ENCODE measurements at places on chromosomes 2 and 18.
A peak's percentile ranks its signal among the peaks of the same experiment; 100 is the strongest.

DNA sequence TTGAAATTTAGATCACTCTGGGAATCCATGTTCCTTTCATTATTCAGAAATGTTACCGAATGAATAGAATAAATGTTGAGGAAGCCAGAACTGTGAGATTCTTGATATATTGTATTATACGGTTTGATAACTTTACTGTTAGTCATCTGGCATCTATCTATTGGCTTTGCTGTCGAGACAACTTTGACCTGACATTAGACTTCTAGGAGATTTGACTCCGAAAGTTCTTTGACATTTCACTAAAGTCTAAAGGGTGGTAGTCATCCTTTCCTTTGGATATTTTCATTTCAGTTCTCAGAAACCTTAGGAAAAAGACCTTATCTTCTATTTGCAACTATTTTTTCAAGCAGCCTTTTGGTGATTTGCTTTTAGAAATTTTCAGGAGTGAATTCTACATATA, 1.9 kb downstream of the BMPR2 start:
- H3K4me1 ChIP-seq, result no peaks in the 10 kb centered on the region
- H3K27me3 ChIP-seq, result no peaks in the 10 kb centered on the region

DNA sequence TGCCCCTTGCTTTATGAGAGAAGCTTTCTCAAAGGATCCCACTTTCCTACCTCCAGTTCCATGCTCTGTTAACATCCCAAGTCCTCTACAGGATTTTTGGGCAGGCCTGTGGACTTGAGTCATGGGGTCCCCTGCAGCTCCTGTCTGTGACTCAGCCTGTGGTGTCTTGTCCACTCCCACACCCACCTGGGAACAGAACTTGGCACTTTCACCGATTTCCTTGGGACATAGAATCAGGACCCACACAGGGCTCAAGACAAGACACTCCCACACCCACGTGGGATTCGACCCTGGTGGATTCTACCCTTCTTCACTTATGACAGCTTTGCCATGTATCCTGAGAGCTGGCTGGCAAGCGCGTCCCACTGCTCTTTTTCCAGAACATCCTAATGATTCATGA, 30.7 kb upstream of the HDAC4 start:
- H3K4me1 ChIP-seq, result no peaks in the 10 kb centered on the region
- no peak overlapping the region for H3K27ac ChIP-seq
- H3K4me3 ChIP-seq, result no peak overlapping the region
- peaks cover 5% of the 10 kb centered on the region for H3K27me3 ChIP-seq
- no peaks in the 10 kb centered on the region for H3K36me3 ChIP-seq

GRCh38 chr2:2853346-2853745, 522.3 kb upstream of the MYT1L start:
- no peaks in the 10 kb centered on the region for H3K27me3 ChIP-seq
- H3K4me3 ChIP-seq, result no peak overlapping the region
- H3K36me3 ChIP-seq, result no peaks in the 10 kb centered on the region
- no peaks in the 10 kb centered on the region for H3K4me1 ChIP-seq
- no peak for DNase-seq

DNA sequence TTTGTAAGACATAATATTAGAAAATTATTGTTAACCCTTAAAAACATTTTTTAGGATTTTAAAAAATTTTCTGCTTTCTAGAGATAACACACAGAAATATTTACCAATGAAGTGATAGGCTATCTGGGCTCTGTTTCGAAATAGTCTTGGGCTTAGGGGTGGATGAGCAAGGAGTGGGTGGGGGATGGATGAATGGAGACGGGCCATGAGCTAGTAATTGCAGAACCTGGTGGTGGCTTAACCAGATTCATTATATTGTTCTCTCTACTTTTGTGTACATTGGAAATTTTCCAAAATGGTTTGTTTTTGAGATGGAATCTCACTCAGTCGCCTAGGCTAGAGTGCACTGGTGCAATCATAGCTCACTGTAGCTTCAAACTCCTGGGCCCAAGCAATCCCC, 89.6 kb downstream of the TCF7L1 start:
- DNase-seq, result no peak
- no peak overlapping the region for H3K4me3 ChIP-seq
- H3K27ac ChIP-seq, result no peak overlapping the region
- no peaks in the 10 kb centered on the region for H3K27me3 ChIP-seq
- H3K36me3 ChIP-seq, result no peaks in the 10 kb centered on the region
- no peaks in the 10 kb centered on the region for H3K4me1 ChIP-seq

DNA sequence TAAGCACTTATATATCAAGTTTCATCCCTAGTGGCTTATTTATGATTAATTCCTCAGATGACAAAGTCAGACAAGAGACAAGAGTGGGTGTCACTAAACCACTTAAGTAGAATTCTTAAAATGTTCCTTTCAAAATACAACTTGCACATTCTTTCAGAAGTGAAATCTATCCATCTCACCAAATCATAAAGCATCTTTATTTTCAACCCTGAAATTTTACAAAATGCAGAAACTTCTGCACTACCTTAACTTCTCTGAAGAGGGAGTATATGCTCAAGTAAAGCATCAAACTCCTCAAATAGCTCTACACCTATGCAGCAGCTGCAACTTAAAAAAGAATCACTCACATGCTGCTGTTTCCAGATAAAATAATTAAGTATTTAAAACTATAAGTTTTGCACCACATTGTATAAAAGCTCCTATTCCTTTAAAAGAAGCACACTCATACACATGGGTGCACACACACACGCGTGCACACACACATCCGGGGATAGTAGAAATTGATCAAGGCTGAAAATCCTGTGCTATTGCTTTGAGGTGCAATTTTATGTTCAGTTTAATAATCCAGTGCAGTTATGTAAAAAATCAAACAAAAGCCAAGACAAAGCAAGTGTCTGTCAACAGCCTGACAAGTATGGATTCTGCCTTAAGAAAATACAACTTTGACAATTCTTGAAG, 244.5 kb downstream of the TCF4 start:
- no peaks in the 10 kb centered on the region for H3K36me3 ChIP-seq
- no peak overlapping the region for H3K27ac ChIP-seq
- no peaks in the 10 kb centered on the region for H3K27me3 ChIP-seq
- no peaks in the 10 kb centered on the region for H3K4me1 ChIP-seq

GRCh38 chr2:127415593-127416505, 2.4 kb upstream of the PROC start:
- peaks cover 15% of the 10 kb centered on the region for H3K4me1 ChIP-seq
- H3K4me3 ChIP-seq, result peak overlapping the region; percentile 75
- H3K27ac ChIP-seq, result no peak overlapping the region
- peak; percentile 89 for DNase-seq
- no peaks in the 10 kb centered on the region for H3K36me3 ChIP-seq

- no peak for DNase-seq
- no peak overlapping the region for H3K27ac ChIP-seq
- H3K27me3 ChIP-seq, result no peaks in the 10 kb centered on the region
- no peaks in the 10 kb centered on the region for H3K36me3 ChIP-seq
- H3K4me3 ChIP-seq, result no peak overlapping the region
Measured at GRCh38 chr2:171958475-171958874, 36.2 kb downstream of the HAT1 start.

DNA sequence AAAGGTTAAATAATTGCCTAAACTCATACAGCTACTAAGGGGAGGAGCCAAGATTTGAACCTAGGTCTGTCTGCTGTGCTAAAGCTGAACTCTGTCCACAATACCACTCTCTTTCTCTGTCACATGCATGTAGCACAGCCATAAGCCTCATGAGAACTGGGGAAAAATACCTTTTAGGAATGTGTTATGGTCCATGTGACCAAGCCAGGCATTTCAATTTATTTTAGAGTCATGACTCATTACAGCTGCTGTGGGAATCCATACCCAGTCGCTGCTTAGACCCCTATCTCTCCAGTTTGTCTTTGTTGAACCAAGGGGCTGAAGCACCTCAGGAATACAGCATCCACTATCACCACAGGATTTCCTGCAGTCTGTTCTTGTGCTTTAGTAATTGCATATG, 200.0 kb upstream of the SIX3 start:
- H3K27ac ChIP-seq, result no peak overlapping the region
- DNase-seq, result no peak
- no peak overlapping the region for H3K4me3 ChIP-seq
- no peaks in the 10 kb centered on the region for H3K4me1 ChIP-seq

DNA sequence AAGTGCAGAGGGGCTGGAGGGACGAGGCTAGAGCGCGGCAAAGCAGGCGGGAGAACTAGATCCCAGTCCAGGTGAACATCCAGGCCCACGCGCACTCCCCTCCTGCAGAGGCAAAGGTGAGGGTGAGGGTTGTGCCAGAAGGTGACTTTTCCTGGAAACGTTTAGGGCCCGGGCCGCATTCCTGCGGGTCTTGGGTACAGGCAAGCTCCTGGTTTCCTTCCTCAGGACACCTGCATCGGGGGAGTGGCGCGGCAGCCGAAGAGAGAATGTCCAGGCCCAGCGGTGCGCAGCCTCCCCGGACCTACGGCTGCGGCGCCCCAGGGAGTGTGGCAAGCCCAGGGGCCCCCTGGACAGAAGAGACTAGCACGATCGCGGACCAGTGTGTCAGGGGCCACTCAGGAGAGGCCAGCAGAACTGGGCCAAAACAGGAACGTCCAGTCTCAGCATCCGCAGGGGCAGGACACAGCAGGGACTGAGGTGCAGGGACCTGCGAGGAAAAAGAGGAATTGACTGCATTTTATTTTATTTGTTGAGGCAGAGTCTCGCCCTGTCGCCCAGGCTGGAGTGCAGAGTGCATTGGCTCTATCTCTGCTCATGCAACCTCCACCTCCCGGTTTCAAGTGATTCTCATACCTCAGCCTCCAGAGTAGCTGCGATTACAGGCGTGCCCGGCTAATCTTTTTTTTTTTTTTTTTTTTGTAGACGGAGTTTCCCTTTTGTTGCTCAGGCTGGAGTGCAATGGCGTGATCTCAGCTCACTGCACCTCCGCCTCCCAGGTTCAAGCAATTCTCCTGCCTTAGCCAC, 8.7 kb upstream of the IMPA2 start:
- H3K36me3 ChIP-seq, result no peaks in the 10 kb centered on the region
- no peaks in the 10 kb centered on the region for H3K4me1 ChIP-seq
- no peaks in the 10 kb centered on the region for H3K27me3 ChIP-seq
- H3K27ac ChIP-seq, result no peak overlapping the region

DNA sequence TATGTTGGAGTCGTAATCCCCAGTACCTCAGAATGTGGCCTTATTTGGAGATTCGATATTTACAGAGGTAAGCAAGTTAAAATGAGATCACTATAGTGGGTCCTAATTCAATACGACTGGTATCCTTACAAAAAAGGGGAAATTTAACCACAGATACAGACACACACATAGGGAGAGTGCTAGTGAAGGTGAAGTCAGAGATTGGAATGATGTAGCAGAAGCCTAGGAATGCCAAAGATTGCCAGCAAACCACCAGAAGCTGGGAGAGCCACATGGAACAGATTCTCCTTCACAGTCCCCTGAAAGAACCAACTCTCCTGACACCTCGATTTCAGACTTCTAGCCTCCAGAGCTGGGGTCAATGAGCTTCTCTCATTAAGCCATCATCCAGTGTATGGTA, 17.7 kb upstream of the ACTR3 start:
- no peaks in the 10 kb centered on the region for H3K36me3 ChIP-seq
- H3K27ac ChIP-seq, result no peak overlapping the region
- H3K4me1 ChIP-seq, result peaks cover 12% of the 10 kb centered on the region

DNA sequence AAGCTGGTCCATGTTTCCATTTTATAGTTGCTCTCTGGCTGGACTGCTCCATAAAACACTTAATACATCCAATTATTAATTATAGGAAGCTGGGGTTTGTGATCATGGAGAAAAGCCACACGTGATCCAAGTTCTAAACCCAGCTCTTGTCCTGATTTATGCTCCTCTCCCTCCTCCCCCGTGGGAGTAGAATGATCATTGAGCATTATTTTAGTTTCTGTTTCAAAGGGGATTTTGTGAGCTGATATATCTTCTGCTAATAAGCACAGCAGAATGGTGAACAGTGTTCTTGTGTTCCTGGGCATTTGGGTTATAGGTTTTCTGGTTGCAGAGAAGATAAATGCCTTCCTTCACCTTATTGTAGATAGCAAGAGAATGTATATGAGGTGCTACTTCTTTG, 135.7 kb upstream of the TMEM200C start:
- H3K27ac ChIP-seq, result no peak overlapping the region
- no peaks in the 10 kb centered on the region for H3K36me3 ChIP-seq
- no peak overlapping the region for H3K4me3 ChIP-seq
- H3K27me3 ChIP-seq, result no peaks in the 10 kb centered on the region
- no peak for DNase-seq

GRCh38 chr18:79635427-79635726, 44.2 kb upstream of the CTDP1 start:
- H3K27me3 ChIP-seq, result no peaks in the 10 kb centered on the region
- no peak overlapping the region for H3K27ac ChIP-seq
- H3K4me1 ChIP-seq, result no peaks in the 10 kb centered on the region
- no peaks in the 10 kb centered on the region for H3K36me3 ChIP-seq

Data from CD8-positive, alpha-beta memory T cell (primary cell).